ENCODE measurements at places on chromosomes 1 and 21.

GRCh38 chr21:34558166-34558565 is 46.2 kb upstream of the KCNE1 start:
- DNase-seq = peak; percentile 52

DNA sequence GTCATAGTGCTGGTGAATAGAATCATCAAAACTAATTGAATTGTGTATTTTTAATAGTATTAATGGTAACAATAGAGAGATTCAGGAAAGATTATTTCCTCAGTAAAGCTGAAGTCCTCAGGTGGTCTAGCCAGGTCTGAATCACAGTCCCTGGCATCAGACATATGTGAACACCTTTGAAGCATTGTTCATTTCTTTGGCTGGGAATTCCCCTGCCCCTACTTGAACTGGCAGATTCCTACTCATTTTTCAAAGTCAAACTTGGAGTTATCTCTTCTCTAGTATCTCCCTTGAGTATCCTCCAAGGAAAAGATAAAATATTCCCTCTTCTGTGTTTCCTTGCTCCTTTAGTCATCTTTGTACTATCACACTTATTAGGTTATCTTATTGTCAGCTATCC is 759.8 kb downstream of the ADGRL2 start:
- no peak for DNase-seq

GRCh38 chr1:155640367-155640766 is 30.3 kb downstream of the MSTO1 start:
- no peak for DNase-seq

- peak; percentile 31 for DNase-seq
Measured at GRCh38 chr1:78176448-78176847, 130.7 kb downstream of the GIPC2 start.

- DNase-seq = no peak
Measured at GRCh38 chr1:235101558-235102258, 26.9 kb downstream of the TOMM20 start.

- no peak for DNase-seq
Measured at GRCh38 chr1:14761291-14762153, 163.0 kb downstream of the KAZN start.

DNA sequence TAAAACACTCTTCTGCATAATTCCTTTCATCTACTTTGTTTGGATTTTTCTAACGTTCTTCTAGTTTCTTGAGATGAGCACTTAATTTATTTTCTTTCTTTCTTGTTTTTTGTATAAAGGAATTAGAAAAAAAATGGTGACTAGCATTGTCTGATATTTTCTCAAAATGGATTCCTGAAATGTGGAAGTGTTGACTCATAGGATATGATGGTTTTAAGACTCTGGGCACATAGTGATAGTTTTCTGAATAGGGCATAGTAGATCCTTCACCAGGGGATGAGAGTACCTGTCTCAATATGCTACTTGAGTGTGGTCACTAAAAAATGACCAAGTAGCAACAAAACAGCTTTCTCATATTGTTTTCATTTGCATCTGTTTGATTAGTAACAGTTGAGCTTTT is 100.9 kb downstream of the PEX14 start:
- DNase-seq = no peak

- DNase-seq = no peak
Measured at GRCh38 chr1:201026234-201026633, 2.7 kb upstream of the KIF21B start.

- no peak for DNase-seq
Measured at GRCh38 chr21:43854773-43855633, 10.0 kb upstream of the AGPAT3 start.

- no peak for DNase-seq
Measured at GRCh38 chr1:208036918-208037766, 126.2 kb upstream of the CD34 start.

DNA sequence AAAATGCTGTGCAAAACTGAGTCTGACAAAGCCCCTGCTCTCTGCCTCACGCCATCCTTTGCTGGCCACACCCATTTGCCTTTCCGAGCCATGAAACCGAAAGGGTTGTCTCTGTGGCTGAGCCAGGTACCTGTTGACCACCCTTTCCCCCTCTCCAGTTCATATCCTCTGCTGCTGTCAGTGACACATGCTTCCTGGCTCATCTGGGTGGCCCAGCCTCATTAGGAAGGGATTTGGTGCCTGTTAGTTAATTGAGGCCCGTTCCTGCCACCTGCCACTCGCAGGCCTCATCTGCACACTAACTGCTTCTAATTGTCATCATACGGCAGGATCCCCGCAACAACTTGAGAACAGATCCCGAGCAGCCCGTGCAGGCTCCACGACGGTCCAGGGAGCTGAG is 79.2 kb downstream of the OLIG1 start:
- no peak for DNase-seq

DNA sequence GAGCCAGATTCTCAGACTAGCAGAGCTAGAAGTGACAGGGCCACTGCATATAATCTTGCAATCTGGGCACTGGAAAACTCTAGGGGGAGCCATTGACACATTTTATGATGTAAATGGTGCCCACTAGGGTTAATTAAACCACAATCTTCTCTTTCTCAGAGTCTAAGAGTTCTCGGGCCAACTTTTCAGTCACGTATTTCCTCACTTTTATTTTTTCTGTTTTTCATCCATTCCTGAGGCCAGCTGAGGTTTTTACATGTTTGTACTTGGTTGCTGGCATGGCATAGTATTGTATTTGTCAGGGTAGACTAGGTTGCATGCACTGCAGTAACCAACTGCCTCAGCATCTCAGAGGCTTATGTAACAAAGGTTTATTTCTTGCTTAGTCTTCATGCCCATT is 138.2 kb downstream of the ZNF326 start:
- peak; percentile 16 for DNase-seq

- no peak for DNase-seq
Measured at GRCh38 chr1:90728502-90729287, 11.6 kb upstream of the BARHL2 start.

GRCh38 chr1:66206563-66207144 is 327.3 kb upstream of the SGIP1 start:
- no peak for DNase-seq

DNA sequence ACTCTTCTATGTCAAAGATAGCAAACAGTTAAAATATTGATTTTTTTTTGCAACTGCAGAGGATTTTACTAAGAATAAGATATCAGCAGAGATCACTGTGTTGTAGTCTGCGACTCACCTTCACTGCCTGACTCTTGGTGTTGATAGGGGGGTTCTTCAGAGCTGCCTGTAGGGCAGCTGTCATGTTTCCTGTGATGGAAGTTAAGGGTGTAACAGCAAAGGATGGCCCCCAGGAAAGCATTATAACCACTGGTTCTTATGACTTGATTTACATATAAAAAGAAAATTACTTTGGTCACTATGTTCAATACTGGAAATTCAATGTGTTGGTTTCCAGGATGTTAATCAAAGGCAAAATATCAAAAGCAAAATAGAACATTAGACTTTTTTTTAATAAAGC is 2.6 kb downstream of the ARPC5 start:
- DNase-seq = no peak

- DNase-seq = no peak
Measured at GRCh38 chr1:99886179-99886578, 36.0 kb downstream of the AGL start.

DNA sequence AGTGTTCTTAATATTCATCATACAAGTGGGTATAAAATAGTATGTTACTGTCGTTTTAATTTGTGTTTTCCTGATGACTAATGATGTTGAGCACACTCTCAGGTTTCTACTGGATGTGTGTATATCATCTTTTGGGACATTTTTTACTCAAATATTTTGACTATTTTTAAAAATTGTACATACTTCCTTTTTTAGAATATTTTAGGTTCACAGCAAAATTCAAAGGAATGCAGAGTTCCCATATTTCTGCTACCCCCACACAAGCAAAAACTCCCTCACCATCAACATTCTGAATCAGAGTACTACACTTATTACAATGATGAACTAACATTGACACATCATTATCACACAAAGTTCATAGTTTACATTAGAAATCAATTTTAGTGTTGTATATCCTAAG is 114.5 kb downstream of the DPYD start:
- DNase-seq = no peak

- DNase-seq = no peak
Measured at GRCh38 chr1:27959792-27960603, at the start of gene XKR8. TSS of gene XKR8 (plus strand) at chr1:27959973. CDS start at chr1:27960070, 97 bp downstream.

DNA sequence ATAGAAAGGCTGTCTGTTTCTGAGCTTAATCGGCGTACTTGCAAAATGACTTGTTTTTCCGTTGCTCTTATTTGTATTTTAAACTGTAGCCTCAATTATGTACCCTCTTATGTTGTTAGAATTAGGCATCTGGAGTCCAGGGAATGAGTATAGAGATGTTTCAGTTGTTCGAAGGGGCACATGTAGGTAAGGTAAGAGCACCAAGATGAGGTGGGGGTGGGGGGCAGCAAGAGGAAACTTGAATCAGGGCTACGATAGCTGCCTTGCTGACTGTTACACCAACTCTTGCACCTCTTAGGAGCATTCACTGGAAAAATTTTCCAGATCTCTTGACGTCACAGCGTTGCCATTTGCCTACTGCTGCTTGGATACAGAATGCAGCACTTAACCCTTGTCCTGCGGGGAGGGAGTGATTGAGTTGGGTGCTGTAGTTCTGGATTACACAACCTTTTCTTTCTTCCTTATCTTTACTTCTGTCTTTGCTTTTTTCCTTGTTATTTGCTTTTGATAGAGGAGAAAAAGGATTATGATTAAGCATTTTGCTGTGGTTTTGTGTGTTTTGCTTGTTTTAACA is 3.2 kb downstream of the ATP1B1 start:
- DNase-seq = no peak

Measured in epithelial cell of prostate (primary cell).